ENCODE measurements at places on chromosomes 7 and 10.

GRCh38 chr7:106747804-106748203, 86.8 kb upstream of the CCDC71L start:
- DNase-seq: no peak

DNA sequence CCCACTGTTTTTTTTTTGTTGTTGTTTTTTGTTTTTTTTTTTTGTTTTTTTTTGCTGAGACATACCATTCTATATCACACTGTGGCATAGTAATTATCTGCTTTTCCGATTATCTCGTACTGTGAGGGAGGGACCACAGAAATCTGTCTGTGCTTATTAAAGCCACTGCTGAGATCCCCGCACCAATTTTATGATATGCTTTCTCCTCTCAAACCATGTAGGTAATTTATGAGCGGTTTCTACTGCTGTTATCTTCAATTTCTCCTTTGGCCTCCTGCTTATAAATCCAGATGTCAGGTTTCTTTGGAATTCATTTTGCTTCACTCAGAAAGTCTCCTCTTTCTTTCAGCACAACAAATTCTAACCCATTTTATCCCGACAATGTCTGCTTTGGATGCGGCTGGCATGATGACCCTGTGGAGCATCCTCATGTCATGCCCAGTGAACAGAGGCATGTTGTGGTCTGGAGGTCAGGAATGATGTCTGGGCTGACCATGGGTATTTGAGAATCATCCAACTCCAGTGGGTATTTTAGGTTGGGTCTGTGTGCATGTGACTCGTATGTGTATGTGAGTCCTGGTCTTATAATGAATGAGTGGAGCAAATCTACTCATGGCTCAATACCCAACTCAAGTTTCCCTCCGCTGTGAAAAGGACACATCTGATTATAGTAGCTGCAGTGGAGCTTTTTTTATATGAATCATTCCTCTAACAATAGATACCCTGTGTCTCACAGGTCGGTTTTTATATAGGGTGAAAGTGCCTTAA, 213.4 kb downstream of the GALNT17 start:
- DNase-seq: no peak

DNA sequence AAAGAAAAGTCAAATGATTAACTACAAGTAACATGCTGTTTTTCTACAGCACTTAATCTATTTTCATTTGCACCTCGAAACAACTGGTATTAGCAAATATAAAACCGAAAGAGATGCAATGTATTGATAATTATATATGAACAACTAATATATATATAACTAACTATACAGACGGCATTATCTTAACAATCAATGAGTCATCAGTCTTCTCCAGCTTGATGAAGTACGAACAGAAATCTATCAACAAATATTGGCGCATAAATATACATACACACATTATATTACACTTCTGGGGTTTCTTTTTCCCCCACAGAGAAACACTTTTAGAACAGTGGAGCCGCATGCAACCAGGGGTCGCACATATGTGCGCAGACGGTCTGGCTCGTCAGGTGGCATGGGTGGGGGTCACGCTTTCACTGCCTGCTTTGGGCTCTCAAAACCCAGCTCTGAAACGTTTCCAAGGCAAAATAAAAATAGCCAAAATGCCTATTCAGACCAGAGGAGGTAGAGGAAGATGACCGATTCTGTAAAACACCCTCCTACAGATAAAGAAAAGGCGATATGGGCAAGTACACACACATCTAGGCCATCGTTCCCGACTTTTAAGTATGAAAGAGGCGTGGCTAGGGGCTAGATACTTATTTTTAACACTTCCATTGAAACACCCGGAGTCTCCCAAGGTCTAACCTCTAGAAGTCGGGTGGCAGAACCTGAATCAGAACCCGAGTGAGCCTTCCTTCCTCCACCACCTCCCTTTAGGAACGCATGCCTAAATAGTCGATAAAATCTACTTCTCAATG, 1.7 kb downstream of the ARHGAP12 start:
- no peak for DNase-seq

DNA sequence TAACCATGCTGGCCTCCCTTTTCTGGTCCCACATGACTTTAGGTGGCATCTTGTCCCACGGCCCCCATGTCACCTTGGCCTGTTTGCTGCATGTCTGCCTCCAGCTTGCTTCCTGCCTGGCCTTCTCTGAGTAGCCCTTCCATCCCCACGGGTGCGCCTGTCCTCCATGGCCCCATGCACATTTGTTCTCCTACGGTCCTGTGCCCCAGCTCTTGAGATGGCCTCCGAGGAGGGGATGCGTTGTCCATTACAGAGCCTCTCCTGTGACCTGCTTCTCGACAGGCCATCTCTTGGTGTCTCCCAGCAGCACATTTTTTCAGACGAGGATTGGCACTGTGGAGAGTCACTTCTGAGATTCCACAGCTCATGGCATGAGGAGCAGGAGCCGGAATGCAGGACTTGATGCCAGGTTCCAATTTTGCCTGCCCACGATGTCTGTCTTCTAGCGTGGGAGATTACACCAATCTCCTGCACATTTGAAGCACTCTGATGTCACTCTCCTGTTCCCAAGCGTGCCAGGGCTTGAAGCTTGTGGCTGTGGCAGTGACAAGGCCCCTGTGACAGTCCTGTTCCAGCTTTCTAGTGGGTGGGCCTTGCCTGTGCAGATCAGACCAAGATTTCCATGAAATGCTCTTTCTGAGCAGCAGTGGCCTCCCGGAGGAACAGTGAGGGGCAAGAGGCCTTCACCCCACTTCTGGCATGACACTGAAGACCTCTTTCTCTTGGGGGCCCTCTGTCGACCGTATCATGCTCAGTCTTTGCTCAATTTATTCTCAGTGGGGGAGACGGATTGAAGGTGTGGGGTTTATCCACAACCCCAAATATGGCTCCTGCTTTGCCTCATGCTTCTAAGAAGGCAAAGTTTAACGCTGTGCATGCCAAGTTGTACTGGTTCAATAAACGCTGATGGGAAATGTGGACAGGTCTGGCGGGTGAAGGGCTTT, 13.4 kb downstream of the WDFY4 start:
- DNase-seq: no peak

DNA sequence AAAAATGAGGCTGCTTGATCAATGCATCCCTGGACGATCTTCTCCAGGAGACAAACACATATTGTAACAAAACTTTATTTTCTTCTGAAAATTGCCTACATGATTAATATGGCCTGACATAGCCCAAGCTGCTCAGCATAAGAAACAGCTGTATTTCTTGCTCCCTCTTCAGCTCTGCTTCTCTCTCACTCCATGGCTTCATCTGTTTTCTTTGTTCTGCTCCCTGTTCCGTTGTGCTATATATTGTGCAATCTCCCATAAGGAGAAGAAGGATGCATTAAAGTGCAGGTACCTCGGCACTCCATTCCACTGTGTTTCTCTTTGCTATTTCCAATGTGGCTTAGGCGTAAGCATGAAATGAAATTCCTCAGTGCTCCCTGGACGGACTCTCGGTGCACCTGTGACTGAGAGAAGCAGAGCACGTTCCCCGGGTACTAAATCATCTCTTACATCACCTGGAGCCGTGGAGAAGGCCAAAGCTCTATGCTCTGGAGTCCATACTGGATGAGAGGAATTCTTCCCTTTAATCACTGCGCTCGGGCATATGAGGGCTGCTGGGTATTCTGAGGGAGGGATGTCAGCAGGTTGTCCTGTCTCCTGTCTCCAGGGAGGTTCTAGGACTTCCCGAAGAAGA, 254.3 kb downstream of the GALNT17 start:
- DNase-seq: no peak
